Thymus (tissue), 14 donors: ENCODE measurements at places on chromosomes 2 and 18. TPM values are rescaled to one million over a fixed set of nuclear protein-coding genes. Genes with fewer than 3 reads are reported as not detected.

Gene DYNAP
- 0.09 TPM for total RNA-seq

Gene GLB1L
- total RNA-seq = 4.2 TPM

GRCh38 chr2:48952143-48952542, 196.6 kb upstream of the LHCGR start:
- DNase-seq = no peak
- no peaks in the 10 kb centered on the region for H3K36me3 ChIP-seq
- no peaks in the 10 kb centered on the region for H3K27me3 ChIP-seq
- H3K27ac ChIP-seq = no peak overlapping the region

DNA sequence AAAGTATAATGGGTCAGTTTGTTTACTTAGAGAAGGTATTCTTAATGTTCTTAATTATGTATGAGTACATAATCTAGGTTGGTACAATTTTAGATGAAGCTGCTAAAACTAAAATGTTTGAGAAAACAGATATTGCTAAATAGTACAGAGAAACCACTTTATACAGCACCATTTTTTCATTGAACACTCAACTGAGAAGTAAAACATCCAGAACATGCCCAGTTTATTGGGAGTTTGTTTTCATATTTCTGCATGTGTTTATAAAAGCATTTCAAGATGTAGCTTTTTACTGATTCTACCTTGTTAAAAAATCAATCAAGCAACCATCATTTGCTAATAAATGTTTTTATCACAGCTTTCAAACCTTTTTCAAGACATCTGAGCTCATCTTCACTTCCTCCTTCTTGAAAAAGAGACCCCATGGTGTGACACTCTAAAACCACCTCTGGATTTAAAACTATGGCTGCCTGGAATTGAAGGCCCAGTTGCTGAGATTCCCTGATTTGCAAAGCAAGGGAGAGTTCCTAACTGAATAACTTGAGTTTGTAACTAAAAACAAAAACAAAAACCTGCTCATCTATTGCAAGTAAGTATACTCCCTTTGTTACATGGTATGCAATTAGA, 585.9 kb downstream of the ZEB2 start:
- no peak for DNase-seq
- H3K36me3 ChIP-seq = no peaks in the 10 kb centered on the region
- H3K4me1 ChIP-seq = peaks cover 7% of the 10 kb centered on the region
- no peak overlapping the region for H3K4me3 ChIP-seq
- no peak overlapping the region for H3K27ac ChIP-seq

DNA sequence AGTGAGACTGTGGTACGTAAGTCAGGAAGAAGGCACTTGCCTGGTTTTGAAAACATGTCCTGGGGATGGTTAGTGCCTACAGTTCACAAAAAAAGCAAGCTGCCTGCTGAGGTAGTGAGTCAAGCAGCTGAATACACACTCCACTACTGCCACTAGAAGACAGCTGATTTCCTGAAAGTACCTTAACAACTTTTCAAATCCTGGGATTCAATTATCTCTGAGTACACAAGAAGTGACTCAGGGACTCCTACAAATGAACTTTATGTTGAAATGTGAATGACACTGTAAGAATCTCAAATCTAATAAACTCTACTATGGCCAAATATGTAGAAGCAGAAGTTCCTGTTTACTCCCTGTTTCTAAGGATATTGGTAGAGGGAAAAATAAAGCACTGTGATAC, 58.0 kb upstream of the ARL5A start:
- H3K36me3 ChIP-seq = no peaks in the 10 kb centered on the region
- H3K27ac ChIP-seq = no peak overlapping the region
- H3K27me3 ChIP-seq = no peaks in the 10 kb centered on the region
- no peaks in the 10 kb centered on the region for H3K4me1 ChIP-seq
- DNase-seq = no peak

Gene MOGAT1
- total RNA-seq = not detected

DNA sequence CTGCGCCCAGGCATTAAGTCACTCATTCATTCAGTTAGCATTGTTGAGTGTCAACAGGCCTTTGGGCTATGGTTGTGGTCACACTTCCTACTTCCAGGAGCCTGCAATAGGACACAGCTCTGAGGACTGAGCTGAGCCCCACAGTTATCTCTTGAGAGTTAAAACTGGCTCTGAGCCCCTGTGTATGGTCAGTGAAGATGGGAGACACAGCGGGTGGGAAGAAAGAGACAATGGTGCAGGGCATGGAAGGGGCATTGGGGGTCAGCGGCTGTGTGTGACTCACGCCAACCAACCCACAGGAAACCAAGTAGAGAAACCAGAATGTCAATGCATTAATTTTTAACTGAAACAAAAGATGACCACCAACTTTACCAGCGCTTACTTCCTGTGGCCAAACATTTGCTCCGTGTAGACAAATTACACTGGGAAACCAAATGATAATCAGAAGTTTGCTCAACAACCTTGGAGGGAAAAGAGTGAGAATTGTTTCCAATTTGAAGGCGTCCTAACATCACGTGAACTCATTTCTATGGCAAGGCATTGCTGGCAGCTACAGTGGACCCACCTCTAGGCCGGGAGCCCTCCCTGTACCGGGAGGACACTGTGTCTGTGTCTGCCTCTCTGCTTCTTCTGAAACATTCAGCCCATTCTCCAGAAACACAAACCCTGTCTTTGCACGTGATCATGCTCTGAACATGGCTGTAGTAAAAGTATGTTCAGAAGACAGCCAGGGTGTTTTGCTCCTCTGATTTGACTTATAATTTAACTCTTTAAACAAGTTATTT, 212.0 kb upstream of the ID2 start:
- H3K27me3 ChIP-seq = no peaks in the 10 kb centered on the region
- no peak overlapping the region for H3K27ac ChIP-seq
- H3K36me3 ChIP-seq = no peaks in the 10 kb centered on the region
- no peak overlapping the region for H3K4me3 ChIP-seq

DNA sequence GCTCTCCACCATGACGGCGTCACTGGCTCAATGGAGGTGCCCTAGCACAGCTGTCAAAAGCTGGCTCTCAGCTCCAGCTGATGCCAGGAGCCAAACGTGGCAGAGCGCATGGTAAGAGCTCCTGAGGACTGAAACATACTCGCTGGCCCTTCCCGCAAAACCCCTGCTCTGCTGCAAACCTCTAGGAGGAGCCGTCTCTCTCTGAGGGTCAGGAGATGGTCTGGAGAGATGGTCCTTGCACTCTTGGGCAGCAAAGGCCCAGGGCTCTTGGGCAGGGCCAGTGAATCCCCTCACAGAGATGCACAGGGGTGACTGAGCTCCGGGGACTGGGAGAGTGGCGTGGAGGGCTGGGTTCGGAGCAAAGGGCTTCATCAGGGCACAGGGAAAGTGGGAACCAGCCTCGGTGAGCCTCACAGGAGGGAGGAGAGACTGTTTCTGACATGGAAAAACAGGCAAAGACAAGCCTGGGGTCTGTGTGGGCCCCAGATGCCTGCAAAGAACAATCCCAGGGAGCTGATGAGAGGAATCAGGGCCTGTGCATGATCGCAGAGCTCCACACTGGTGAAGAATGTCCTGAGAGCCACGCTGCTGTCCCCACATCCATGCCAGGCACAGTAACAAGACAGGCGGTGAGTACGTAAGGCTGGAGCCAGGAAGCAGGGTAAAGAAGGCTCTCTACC, 17.2 kb downstream of the SNORC start:
- no peak overlapping the region for H3K27ac ChIP-seq
- H3K4me3 ChIP-seq = no peak overlapping the region
- peaks cover 7% of the 10 kb centered on the region for H3K27me3 ChIP-seq
- no peaks in the 10 kb centered on the region for H3K36me3 ChIP-seq
- no peak for DNase-seq

GRCh38 chr2:221845021-221845365, 272.9 kb upstream of the EPHA4 start:
- H3K4me1 ChIP-seq = no peaks in the 10 kb centered on the region
- no peak overlapping the region for H3K4me3 ChIP-seq
- H3K27ac ChIP-seq = no peak overlapping the region
- H3K36me3 ChIP-seq = no peaks in the 10 kb centered on the region

GRCh38 chr2:24189551-24189950, 14.7 kb downstream of the FAM228A start:
- H3K36me3 ChIP-seq = no peaks in the 10 kb centered on the region
- H3K4me3 ChIP-seq = no peak overlapping the region
- H3K27ac ChIP-seq = no peak overlapping the region
- no peaks in the 10 kb centered on the region for H3K27me3 ChIP-seq

GRCh38 chr2:201269764-201270163, 9.4 kb downstream of the CASP8 start:
- no peak for DNase-seq
- H3K36me3 ChIP-seq = peaks cover 69% of the 10 kb centered on the region
- no peak overlapping the region for H3K27ac ChIP-seq
- no peak overlapping the region for H3K4me3 ChIP-seq

GRCh38 chr2:16933355-16933754, 267.7 kb upstream of the CYRIA start:
- no peak for DNase-seq
- H3K27me3 ChIP-seq = no peaks in the 10 kb centered on the region
- H3K36me3 ChIP-seq = no peaks in the 10 kb centered on the region

DNA sequence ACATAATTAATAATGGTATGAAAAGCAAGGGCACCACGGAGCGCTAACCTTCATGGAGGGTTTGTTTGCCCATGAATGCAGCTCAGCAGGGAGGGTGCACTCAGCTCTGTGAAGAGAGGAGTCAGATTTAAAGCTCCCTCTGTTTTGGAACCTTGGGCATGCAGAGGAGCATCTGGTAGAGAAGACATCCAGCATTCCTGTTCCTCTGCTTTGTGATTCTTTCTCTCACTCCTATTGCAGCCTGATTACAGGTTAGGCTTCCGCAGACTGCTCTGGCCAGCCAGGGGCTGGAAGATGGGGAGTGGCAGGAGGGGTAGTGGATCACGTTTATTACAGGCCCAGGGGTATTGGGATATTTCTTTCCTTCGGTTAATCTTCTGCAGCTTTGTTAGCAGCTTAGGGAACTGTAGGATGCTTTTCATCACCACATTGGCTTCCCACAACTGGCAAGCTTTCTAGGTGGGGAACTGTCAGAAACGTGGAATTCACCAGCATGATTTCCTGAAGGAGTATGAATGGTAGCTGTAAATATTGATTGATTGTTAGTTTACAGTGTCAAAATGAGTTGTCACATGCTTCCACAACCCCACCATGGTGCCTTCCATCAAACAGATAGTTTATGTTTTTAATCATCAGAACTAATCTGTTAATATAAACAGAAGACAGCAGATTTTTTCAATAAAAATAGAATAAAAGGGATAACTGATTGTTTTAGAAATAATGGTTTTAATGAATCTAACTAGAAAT, 201.1 kb downstream of the VAPA start:
- DNase-seq = no peak
- no peaks in the 10 kb centered on the region for H3K36me3 ChIP-seq
- H3K27me3 ChIP-seq = no peaks in the 10 kb centered on the region
- H3K27ac ChIP-seq = no peak overlapping the region
- no peaks in the 10 kb centered on the region for H3K4me1 ChIP-seq

Gene GAREM1
- 0.57 TPM for total RNA-seq

DNA sequence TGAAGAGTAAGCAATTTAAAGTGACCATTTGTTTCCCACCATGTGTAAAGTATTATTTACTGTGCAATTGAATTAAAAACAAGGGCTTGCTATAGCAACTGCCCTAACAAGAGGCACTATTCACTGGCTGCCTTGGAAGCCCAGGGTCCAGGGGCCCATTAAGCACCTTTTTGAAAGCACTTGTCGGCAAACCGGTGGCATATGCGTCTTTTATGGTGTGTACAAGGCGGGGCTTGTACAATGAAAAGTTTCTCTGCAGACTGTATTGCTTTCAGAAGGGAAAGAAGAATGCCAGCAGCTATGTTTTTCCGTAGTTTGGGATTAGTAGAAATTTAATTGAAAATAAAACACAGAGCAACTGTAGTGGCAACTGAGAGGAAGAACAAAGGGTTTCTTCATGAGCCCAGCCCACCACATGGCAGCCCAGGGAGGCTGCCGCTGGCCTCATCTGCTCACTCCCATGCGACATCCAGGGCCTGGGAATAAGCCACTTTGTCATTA, 279.5 kb upstream of the PARD3B start:
- no peak overlapping the region for H3K4me3 ChIP-seq
- DNase-seq = no peak
- no peak overlapping the region for H3K27ac ChIP-seq

Gene AKAIN1
- 0.14 TPM for total RNA-seq

DNA sequence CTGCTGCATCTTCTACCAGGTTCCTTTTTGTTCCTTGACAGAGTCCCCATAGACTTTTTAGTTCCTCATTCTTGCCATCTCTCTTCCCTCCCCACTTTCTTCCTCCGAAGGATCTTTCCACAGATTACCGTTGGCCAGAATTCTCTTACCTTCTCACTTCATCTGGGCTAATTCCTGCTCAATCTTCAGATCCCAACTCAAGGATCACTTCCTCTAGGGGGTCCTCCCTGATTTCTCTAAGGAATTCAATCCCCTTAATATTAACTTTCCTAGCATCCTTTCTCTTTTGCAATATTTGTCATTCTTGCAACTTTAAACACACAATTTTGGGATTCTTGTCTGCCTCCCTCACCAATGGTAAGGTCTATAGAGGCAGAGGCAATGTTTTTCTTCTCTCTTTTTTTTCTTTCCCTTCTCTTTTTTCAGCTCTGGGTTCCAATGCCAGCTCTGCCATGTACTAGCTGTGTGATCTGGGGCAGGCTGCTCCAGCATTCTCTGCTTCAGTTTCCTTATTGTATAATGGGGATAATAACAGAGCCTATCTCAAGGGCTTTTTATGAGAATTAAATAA, 5.4 kb upstream of the KCNE4 start:
- H3K27me3 ChIP-seq = no peaks in the 10 kb centered on the region
- no peak overlapping the region for H3K4me3 ChIP-seq
- peaks cover 9% of the 10 kb centered on the region for H3K4me1 ChIP-seq
- no peak for DNase-seq

GRCh38 chr2:12429779-12430406, 286.8 kb upstream of the TRIB2 start:
- H3K4me3 ChIP-seq = no peak overlapping the region
- H3K27me3 ChIP-seq = no peaks in the 10 kb centered on the region
- no peaks in the 10 kb centered on the region for H3K4me1 ChIP-seq

DNA sequence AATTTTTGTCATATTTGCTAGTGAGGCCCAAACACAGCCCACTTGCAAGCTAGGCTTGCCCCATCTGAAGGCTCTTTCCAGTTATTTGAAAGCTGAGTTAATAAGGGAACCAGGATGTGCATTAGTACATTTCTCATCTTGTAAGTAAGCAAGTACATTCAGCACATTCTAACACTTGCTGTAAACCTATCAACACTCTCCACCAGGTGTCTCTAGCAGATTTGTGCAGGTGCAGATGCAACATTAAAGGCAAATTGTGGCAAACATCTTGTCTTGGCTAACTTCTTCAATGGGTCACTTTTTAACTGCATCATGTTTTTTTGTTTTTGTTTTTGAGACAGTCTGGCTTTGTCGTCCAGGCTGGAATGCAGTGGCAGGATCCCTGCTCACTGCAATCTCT, 25.3 kb upstream of the MFSD6 start:
- DNase-seq = no peak
- no peaks in the 10 kb centered on the region for H3K27me3 ChIP-seq
- H3K4me1 ChIP-seq = no peaks in the 10 kb centered on the region

GRCh38 chr2:168773128-168773527, 29.3 kb upstream of the NOSTRIN start:
- DNase-seq = no peak
- H3K27ac ChIP-seq = no peak overlapping the region
- H3K4me1 ChIP-seq = no peaks in the 10 kb centered on the region
- H3K4me3 ChIP-seq = no peak overlapping the region
